ENCODE measurements at places on chromosomes 12 and 14.

GRCh38 chr12:132476038-132476414 is 13.9 kb upstream of the FBRSL1 start:
- no peak for DNase-seq

DNA sequence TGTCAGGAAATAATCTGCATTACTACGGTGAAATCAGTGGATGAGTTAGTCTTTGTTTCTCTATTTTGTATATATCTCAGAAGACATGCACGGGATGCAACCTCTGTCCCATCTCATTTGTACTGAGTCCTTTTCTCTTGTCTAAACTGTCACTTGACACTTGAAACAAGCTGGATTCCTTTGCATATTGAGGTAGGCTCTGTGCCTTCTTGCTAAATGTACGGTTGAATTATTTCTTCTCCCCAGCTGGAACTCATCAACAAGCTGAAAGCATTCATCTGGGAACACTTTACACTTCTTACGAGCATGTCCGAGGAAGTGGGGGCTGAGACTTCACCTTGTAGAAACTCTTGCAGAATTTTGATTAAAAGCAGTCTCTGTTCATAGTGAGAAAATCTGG is 119.5 kb downstream of the VEZT start:
- DNase-seq, result no peak

DNA sequence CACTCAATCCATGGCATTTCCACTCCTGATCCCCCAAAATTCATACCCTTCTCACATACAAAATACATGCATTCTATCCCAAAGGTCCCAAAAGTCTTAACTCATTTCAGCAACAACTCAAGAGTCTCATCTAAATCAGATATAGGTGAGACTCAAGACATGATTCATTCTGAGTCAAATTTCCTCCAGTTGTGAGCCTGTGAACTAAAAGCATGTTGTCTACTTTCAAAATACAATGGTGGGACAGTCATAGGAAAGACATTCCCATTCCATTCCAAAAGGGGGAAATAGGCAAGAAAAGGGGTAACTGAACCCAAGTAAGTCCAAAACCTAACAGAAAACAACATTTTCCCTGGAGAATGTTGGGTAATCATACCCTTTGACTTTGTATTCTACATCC is 103.3 kb downstream of the C12orf75 start:
- no peak for DNase-seq

- no peak for DNase-seq
Observed at GRCh38 chr12:68530965-68531364, 79.7 kb upstream of the RAP1B start.

GRCh38 chr12:34294671-34295365 is 272.5 kb downstream of the ALG10 start:
- DNase-seq, result no peak

DNA sequence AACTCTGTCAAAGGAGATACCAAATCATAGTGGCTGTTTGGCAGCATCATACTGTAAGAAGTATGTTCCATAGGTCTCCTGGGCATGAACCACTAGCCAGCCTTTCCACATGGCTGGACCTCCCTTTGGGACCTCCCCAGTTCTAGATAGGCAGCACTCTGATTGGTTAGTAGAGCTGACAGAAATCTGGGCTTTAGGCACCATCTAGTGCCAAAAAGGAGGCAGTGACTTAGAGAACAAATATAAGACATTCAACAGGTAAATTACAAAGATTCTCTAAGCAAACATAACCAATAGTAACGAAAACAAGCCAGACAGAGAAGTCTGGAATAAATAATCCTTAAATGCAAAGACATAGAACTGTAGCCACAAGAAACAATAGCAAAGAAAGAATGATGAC is 148.0 kb upstream of the PDE3A start:
- DNase-seq, result no peak

- no peak for DNase-seq
Observed at GRCh38 chr14:20680843-20681347, 3.5 kb upstream of the RNASE4 start.

GRCh38 chr12:78210894-78211302 is 380.2 kb downstream of the NAV3 start:
- no peak for DNase-seq

DNA sequence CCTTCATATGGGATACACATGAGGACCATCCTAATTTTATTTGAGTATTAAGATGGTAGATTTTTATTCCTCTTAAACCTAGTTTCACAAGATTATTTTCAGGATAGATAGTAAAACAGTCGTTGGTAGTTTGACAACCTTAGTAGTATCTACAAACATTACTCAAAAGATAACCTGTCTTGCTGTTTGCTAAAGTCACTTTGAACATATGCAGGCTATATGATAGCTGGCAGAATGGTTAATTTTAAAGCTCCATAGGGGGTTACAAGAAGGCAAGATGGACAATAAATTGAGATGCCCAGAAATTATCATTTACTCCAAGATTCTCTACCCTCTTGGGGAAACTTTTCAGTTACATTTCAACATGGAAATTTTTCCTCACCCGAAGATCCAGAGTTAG is 525.7 kb downstream of the SOX5 start:
- DNase-seq, result no peak

GRCh38 chr14:56846970-56847930 is 37.0 kb upstream of the OTX2 start:
- no peak for DNase-seq

GRCh38 chr14:102717276-102717675 is 60.0 kb upstream of the TRAF3 start:
- no peak for DNase-seq

- DNase-seq, result no peak
Observed at GRCh38 chr12:90899456-90900182, 55.4 kb downstream of the CCER1 start.

DNA sequence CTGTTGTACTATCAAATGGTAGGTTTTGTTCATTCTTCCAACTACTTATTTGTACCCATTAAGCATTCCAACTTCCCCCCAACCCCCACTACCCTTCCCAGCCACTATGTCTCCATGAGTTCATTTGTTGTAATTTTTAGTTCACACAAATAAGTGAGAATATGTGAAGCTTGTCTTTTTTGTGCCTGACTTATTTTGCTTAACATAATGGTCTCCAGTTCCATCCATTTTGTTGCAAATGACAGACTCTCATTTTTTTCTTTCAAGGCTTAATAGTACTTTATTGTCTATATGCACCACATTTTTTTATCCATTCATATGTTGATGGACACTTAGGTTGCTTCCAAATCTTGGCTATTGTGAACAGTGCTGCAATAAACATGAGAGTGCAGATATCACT is 86.2 kb downstream of the ALG10B start:
- DNase-seq, result no peak

DNA sequence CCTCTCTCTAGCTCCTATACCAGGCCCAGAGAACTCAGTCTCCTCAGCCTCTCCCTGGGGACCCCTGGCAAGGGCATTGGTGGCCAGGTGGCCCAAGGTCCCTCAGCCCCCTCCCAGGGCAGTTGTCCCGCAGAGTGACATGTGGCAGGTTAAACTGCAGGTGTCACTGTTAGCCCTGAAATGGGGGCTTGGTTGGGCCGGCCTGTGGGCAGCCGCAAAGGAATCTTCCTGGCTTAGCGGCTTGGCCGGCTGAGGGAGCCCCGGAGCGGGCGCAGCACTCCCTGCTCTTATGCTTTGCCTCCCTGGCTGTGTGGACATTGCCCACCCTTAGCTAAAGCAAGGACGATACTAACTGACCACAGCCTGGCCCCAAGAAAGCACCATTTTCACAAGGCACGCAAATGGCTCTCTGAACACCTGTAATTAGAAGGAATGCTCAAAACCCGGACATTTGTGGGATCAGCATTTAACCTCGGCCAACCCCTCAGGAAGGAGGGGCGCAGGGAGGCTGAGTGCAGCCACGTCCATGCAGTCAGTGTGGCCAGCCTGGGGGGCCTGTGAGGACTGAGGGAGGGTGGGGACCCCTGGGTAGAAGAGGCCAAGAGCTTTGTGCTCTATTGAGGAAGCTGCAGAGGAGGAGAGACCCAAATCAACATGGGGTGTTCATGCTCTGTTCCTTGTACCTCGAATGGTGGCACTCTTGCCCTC is 82.2 kb downstream of the PAPOLA start:
- no peak for DNase-seq

DNA sequence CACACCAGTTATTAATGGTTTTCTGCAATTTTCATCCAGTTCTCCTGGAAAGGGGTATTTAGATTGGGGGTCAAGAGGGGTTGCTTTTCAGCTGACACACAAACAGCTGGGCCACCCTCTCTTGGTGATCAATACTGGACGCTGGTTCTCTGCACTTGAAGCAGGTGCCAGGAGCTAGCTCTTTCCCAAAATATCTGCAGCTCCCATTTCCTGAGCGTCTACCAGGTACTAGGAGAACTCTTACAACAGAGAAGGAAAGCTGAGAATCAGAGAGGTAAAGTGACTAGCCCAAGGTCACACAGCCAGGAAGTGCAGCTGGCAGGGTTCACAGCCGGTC is 1.2 kb downstream of the TESC start:
- DNase-seq, result no peak

GRCh38 chr12:78004249-78005093 is 173.8 kb downstream of the NAV3 start:
- DNase-seq, result no peak

DNA sequence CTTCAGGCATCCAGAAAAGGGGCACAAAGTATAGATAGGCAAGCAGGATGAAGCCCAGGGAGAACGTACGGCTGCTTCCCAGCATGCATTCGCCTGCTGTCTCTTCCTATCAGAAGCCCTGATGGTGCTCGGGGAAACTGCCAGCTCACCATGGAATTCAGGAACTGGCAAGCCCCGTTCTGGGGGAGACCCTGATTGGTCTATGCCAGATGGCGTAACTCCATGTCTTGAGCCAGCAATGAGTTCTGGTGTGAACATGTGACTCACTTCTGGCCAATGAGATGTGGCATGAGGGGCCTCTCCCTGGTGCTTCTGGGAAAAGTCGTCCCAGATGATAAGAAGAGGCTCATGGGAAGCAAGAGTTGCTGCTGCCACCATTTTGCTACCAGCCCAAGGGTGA is 270.8 kb downstream of the BCL11B start:
- DNase-seq, result no peak

DNA sequence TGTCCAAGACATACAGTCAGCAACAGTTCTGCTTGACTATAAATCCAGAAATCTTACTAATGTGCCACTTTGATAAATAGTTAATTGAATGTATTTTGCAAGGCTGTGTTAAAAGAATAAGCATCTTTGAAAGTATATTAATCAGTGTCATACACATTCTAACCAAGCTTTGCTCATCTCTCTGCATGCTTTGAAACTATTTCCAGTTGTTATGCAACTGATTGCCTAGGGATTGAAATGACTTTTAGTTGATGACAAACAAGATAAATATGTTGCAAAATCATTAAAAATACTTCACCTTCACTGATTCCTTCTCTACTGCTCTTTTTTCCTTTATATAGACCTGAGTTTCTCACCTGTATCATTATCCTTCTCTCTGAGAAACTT is 91.3 kb downstream of the AEBP2 start:
- no peak for DNase-seq

DNA sequence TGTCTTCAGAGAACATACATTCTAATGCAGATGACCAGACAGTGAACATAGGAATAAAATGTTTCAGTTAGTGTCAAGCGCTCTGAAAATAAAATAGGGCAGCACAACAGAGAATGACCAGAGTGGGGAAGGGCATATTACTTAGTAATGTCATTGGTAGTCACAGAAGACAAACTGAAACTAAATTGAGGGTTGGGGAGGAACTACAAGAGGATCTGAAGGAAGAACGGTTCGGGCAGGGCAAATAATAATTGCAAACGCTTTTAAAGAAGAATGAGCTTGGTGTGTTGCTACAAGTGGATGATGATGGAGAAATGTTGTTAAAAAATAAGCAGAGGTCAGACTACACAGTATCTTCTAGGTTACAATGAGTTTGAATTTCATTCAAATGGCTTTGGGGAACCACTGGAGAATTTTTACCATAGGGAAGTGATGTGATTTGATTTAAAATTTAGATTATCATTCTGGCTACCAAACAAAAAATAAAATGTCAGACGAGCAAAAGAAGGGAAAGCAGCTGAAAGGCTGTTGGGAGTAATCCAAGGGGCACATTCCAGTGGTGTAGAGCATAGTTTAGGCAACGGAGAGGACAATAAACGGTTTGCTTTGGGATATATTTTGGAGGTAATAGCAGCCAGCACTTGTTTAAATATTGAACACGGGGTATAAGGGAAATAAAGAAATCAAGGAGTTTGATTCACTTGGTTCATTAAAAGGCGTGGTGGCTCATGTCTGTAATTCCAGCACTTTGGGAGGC is 56.3 kb upstream of the SLC6A13 start:
- DNase-seq, result no peak

DNA sequence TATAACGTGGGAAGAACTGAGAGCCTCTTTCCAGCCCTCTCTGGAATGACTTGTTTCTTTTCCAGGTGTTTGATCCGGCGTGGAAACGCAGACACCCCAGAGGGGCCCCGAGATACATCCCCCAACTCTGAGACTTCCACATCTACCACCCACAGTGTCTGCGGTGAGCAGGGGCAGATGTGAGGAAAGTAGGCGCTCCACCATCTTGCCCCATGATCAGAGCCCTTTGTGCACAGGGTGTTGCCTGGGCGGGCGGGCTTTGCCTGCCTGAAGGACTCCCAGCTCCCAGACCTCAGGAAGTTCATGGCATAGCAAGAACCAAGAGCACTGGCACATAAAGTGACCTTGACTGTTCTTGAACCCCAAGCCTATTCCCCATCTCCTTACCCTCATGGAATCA is 2.8 kb downstream of the CARMIL3 start:
- peak; percentile 57 for DNase-seq

- DNase-seq, result no peak
Observed at GRCh38 chr12:116734156-116734768, 3.6 kb downstream of the SPRING1 start.

- DNase-seq, result no peak
Observed at GRCh38 chr14:53278602-53279506, 125.7 kb upstream of the DDHD1 start.

DNA sequence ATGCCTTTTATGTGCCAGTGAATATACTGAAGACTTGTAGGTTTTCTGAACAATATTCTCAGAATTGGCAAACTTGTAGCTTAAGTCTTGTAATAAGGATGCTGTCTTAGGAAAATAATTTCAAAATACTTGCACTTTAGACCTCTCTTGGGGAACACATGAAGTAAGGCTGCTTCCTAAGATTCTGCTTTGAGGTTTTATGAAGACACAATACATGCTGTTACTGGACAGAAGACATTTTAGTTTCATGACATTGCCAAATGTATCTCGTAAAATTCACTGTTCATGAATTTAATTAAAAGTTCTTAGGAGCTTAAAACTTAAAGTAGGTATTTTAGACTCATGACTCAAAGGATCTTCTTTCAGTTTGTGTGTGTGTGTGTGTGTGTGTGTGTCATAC is 80.7 kb downstream of the RAD51B start:
- DNase-seq, result no peak

- no peak for DNase-seq
Observed at GRCh38 chr12:67002720-67003119, 266.4 kb upstream of the CAND1 start.

GRCh38 chr14:68510201-68511128 is 282.4 kb downstream of the ZFP36L1 start:
- DNase-seq, result no peak

GRCh38 chr12:107736914-107737313 is 24.0 kb downstream of the PRDM4 start:
- no peak for DNase-seq
